Activated CD4-positive, alpha-beta T cell treated with anti-CD3 and anti-CD28 coated beads, Interleukin-2, amount 10 ng/mL, durations not matched to agents 7 days and 5 days (primary cell): ENCODE measurements at places on chromosomes 1 and 21. TPM values are rescaled to one million over a fixed set of nuclear protein-coding genes. Genes with fewer than 3 reads are reported as not detected.

GBP7 gene
- not detected for total RNA-seq

RBM11 gene
- total RNA-seq, result 1.6 TPM

RRAGC gene
- 17.5 TPM for total RNA-seq

SLC35E2B gene
- 62.5 TPM for total RNA-seq

TMEM81 gene
- total RNA-seq, result 2.9 TPM

MASP2 gene
- total RNA-seq, result not detected

EPB41 gene
- 163 TPM for total RNA-seq

FAM167B gene
- 0.87 TPM for total RNA-seq

LCE2C gene
- not detected for total RNA-seq

LMNA gene
- 43.5 TPM for total RNA-seq

RNU1-4 gene
- 2,316 TPM for total RNA-seq

C21orf91 gene
- 56.3 TPM for total RNA-seq

NPHS2 gene
- not detected for total RNA-seq

DNA sequence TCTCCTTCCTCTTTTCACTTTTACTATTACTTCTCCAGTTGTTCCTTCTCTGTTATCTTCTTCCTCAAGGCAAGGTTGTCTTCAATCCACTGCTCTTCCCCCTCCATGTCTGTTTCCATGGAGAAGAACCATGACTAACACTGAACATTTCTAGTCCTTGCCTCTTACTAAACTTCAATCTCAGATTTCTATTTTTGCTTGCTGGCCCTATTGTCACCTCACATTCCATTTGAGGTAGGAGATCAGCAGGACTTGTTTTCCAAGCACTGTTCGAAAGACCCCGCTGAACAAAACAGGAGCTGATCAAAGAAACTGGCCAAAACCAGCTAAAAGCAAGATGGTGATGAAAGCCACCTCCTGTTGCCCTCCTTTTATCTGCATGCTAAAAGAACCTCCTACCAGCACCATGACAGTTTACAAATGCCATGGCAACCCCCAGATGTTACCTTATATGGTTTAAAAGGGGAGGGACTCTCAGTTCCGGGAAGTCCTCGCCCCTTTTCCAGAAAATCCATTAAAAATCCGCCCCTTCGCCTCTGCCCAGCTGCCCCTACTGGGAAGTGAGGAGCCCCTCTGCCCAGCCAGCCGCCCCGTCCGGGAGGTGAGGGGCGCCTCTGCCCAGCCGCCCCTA is 22.6 kb downstream of the GON4L start:
- H3K4me3 ChIP-seq, result no peak overlapping the region
- H3K27me3 ChIP-seq, result no peaks in the 10 kb centered on the region
- no peak overlapping the region for H3K27ac ChIP-seq
- peaks cover 30% of the 10 kb centered on the region for H3K36me3 ChIP-seq
- peaks cover 34% of the 10 kb centered on the region for H3K4me1 ChIP-seq
- DNase-seq, result no peak

- H3K27ac ChIP-seq, result peak overlapping the region; percentile 85
- DNase-seq, result peak; percentile 42
- no peaks in the 10 kb centered on the region for H3K27me3 ChIP-seq
- H3K4me3 ChIP-seq, result no peak overlapping the region
These were observed 31.0 kb upstream of the IL19 start for GRCh38 chr1:206739411-206740076.

DNA sequence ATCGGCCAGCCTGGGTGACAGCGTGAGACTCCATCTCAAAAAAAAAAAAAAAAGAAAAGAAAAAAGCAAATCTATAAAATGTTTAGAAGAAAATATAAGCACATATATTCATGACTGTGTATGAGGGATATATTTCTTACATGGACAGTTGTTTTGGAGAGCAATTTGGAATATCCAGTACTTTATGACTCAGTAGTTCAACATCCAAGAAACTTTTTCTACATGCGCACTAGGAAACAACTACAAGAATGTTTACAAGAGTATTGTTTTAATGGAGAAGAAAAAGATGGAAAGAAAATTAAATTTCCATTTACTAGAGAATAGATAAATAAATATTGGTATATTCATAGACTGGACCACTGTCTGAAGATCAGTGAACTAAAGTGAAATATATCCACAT is 77.5 kb downstream of the MAST2 start:
- H3K36me3 ChIP-seq, result no peaks in the 10 kb centered on the region
- no peak overlapping the region for H3K27ac ChIP-seq
- no peak overlapping the region for H3K4me3 ChIP-seq
- no peak for DNase-seq
- no peaks in the 10 kb centered on the region for H3K4me1 ChIP-seq
- no peaks in the 10 kb centered on the region for H3K27me3 ChIP-seq

DNA sequence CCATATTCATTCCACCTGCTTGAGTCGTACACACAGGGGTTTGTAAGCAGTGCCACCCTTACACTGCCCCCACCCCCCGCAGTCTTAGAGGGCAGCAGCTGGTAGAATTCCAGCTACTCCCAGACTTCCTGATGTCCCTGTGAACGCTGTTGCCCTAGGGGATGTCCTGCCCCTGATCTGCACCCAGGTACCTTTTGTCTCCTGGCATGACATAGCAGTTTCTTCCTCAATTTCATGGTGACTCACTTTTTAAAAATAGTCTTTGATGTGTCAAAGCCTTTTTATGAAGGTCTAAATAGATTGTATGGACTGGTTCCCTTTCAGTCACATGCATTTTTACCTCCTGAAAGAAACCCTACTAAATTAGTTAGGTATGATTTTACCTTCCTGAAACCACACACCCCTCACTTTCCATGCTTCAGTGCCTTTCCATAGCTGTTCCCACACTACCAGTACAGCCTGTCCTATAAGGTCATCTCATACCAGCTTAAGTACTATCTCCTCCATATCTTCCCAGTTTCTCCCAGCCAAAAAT is 76.4 kb downstream of the ST3GAL3 start:
- peaks cover 32% of the 10 kb centered on the region for H3K36me3 ChIP-seq
- H3K27me3 ChIP-seq, result no peaks in the 10 kb centered on the region
- H3K27ac ChIP-seq, result no peak overlapping the region
- no peak overlapping the region for H3K4me3 ChIP-seq

DNA sequence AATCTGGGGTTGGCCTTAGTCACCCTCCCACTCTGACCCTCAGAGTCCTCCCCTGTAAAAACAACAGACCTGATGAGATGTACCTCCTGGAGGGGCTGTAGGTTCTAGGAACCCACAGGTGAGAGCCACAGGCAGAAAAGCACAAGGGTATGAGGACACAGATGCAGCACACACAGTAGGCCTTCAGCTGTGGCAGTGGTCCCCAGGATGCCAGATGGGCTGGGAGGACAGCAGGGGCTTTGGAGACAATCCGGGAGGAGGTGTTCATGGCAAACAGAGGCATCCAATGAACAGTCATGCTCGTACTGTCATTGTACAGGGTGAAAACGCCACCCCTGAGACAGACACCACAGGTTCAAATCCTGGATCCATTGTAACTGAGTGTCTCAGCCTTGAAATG is 463.1 kb downstream of the MATN1 start:
- H3K36me3 ChIP-seq, result no peaks in the 10 kb centered on the region
- DNase-seq, result no peak
- no peak overlapping the region for H3K4me3 ChIP-seq
- H3K27ac ChIP-seq, result no peak overlapping the region

DNA sequence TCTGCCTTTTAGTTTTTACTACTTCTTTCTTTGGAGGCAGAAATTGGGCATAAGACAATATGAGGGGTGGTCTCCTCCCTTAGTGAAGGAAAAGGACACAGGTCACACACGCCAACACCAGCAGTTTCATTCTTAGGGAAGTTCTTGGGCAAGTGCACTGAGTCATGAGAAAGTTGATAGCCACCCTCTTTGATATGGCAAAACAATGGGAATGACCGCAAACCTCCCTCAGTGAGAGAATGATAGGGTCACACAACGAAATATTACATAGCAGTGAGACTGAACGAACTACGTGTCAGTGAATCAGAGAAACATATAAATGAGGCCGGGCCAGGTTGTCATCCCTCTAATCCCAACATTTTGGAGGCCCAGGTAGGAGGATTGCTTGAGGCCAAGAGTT is 20.0 kb downstream of the IL6R start:
- no peaks in the 10 kb centered on the region for H3K27me3 ChIP-seq
- H3K27ac ChIP-seq, result no peak overlapping the region
- no peak for DNase-seq
- H3K4me3 ChIP-seq, result no peak overlapping the region

- H3K4me3 ChIP-seq, result no peak overlapping the region
- H3K36me3 ChIP-seq, result no peaks in the 10 kb centered on the region
- no peak overlapping the region for H3K27ac ChIP-seq
- H3K4me1 ChIP-seq, result no peaks in the 10 kb centered on the region
- no peak for DNase-seq
These were observed 78.7 kb downstream of the PAPPA2 start for GRCh38 chr1:176541663-176542062.

- H3K27me3 ChIP-seq, result no peaks in the 10 kb centered on the region
- peaks cover 22% of the 10 kb centered on the region for H3K4me1 ChIP-seq
These were observed 12.6 kb downstream of the SUCO start for GRCh38 chr1:172545396-172546004.

GRCh38 chr1:183593356-183593755 is 3.1 kb upstream of the NCF2 start:
- H3K27ac ChIP-seq, result no peak overlapping the region
- peaks cover 41% of the 10 kb centered on the region for H3K4me1 ChIP-seq

- H3K27me3 ChIP-seq, result peaks cover 13% of the 10 kb centered on the region
- H3K4me3 ChIP-seq, result no peak overlapping the region
- H3K27ac ChIP-seq, result no peak overlapping the region
These were observed 193.0 kb downstream of the URB2 start for GRCh38 chr1:229819091-229819490.

DNA sequence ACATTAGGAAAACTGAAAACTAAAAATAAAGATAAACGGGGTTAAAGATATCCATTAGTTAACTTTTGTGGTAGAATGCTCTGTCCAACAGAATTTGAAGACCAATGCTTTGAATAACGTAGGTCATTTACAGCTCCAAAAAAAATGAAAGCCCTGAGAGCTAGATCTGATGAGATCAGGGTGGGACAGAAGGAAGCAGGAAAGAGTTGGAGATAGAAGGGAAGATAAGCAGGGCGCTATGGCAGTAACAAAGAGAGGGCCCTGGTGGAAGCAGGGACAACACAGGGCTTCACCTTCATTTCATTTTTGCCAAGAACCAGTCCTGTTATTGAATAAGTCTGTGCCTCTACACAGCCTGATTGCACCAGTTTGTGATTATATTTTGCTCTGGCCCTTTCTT is 51.0 kb upstream of the RGS8 start:
- peaks cover 12% of the 10 kb centered on the region for H3K27me3 ChIP-seq
- H3K36me3 ChIP-seq, result no peaks in the 10 kb centered on the region
- no peak overlapping the region for H3K4me3 ChIP-seq
- no peaks in the 10 kb centered on the region for H3K4me1 ChIP-seq

DNA sequence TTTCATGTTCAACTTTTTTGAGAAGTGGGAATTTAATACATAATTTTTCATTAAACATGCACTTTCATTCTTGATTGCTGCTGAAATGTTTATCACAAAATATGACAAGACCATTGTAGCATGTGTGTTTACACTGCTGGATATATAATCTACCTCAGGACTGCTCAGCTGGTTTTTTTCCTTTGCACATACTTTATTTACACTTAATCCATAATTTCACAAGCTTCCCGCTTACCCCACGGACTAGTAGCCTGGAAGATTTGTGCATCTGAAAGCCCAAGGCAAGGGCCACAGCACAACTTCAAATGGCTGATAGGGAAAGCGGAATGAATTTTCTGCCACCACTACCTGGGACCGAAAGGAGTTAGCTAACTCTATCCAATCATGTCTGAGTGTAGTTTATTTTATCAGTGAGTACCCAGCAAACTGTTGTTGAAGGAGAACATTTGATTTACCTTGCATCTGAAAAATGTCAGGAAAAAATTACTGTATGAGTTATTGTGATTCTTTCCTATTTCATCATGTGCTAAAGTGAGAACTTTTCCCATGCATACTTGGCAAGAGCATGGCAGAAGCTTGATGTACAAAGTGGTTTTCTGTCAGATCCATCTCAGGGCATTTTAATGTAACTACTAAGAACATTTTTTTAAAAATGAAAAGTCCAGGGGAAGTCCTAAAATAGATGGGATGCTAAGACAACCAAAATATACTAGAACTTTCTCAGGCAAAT is 558.2 kb upstream of the USP24 start:
- H3K36me3 ChIP-seq, result no peaks in the 10 kb centered on the region
- no peak for DNase-seq
- no peaks in the 10 kb centered on the region for H3K4me1 ChIP-seq
- H3K27me3 ChIP-seq, result no peaks in the 10 kb centered on the region

DNA sequence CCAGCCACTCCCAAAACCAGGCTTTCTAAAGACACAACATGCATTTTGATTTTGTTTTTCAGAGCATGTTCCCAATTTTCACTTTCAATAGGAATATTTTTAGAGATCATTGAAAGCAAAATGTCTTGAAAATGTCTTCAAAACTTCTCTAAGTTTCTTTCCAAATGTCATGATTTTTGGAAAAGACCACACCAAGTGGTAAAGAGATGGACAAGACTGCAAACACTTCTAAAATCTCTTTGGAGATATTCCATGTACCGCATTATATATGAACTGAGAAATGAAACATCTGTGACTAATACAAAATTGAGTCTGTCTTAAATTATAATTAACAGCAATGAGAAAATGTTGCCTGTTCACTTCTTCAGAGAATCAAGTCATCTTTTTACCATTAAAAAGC is 418.0 kb upstream of the PKN2 start:
- no peaks in the 10 kb centered on the region for H3K4me1 ChIP-seq
- H3K4me3 ChIP-seq, result no peak overlapping the region
- H3K27me3 ChIP-seq, result peaks cover 1% of the 10 kb centered on the region
- DNase-seq, result no peak
- no peaks in the 10 kb centered on the region for H3K36me3 ChIP-seq
- H3K27ac ChIP-seq, result no peak overlapping the region

GRCh38 chr1:58649555-58649954 is 50.3 kb downstream of the MYSM1 start:
- peak; percentile 17 for DNase-seq
- H3K27me3 ChIP-seq, result no peaks in the 10 kb centered on the region
- H3K4me3 ChIP-seq, result no peak overlapping the region
- H3K4me1 ChIP-seq, result peaks cover 17% of the 10 kb centered on the region
- H3K36me3 ChIP-seq, result no peaks in the 10 kb centered on the region
- peak overlapping the region; percentile 51 for H3K27ac ChIP-seq

GRCh38 chr1:11998636-11999035 is 18.4 kb downstream of the MFN2 start:
- H3K4me1 ChIP-seq, result no peaks in the 10 kb centered on the region
- no peak overlapping the region for H3K27ac ChIP-seq
- no peak for DNase-seq

- no peaks in the 10 kb centered on the region for H3K4me1 ChIP-seq
- no peak overlapping the region for H3K27ac ChIP-seq
- DNase-seq, result no peak
- H3K4me3 ChIP-seq, result no peak overlapping the region
- H3K27me3 ChIP-seq, result peaks cover 16% of the 10 kb centered on the region
These were observed 9.5 kb upstream of the GSTM3 start for GRCh38 chr1:109750241-109750882.

GRCh38 chr21:22754746-22755145 is 1756.5 kb downstream of the NCAM2 start:
- no peak overlapping the region for H3K4me3 ChIP-seq
- H3K27ac ChIP-seq, result no peak overlapping the region
- no peak for DNase-seq
- H3K36me3 ChIP-seq, result no peaks in the 10 kb centered on the region
- no peaks in the 10 kb centered on the region for H3K27me3 ChIP-seq
